NCI-H1930 (cell line): ENCODE measurements at places on chromosomes 5 and 9.

DNA sequence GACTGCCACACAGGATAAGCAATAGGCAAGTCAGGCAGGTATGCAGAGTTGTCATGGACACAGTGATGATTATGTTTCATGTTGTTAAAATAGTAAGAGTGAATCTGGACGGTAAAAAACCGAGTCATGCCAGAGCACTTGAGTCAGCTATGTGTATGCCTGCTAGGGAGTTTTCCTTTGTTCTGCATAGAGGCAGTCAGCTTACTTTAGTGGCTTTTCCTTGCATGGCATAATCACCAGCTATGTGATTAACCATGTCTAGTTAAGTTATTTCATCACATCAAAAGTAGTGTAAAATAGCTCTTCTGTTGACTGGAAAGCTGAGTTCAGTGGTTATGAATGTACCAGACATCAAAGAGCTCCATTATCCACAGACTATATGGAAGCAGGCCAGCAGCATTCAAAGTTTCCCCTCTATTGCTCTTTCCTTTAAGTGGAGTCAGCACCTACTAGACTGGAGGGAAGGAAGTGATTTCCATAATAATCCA is 989.8 kb downstream of the TLE1 start:
- DNase-seq, result no peak

GRCh38 chr5:130937046-130937445 is 228.0 kb downstream of the HINT1 start:
- no peak for DNase-seq

GRCh38 chr5:143316844-143317631 is 86.4 kb downstream of the NR3C1 start:
- DNase-seq, result no peak

GRCh38 chr5:32092938-32093812 is 80.9 kb downstream of the GOLPH3 start:
- peak; percentile 66 for DNase-seq

DNA sequence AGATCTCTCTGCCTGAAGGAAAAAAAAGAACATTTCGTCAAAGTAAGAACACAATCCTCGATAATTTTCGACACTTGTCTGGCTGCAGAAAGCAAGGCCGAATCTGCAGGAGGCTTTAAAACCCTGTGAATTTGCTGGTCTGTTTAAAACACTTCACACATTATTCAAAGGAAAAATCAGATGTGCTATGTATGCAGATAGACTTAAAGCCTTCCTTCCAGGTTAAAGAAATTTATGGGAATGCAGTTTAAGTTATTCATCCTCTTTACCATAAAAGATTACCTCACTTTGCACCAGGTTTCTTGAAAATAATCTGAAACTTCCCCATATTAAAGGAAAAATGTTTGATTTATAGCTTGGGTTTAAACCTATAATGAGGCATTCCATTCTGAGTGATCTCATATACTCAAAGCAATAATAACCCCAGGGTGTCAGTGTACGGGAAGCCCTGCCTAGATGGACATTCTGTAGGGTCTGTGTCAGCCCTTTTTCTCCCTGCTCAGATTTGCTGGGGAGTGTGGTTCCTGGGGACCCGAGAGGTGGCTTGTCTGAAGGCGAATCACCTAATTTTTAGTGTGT is 323.5 kb upstream of the SLC24A2 start:
- no peak for DNase-seq
